ENCODE measurements at places on chromosomes 4 and X.

DNA sequence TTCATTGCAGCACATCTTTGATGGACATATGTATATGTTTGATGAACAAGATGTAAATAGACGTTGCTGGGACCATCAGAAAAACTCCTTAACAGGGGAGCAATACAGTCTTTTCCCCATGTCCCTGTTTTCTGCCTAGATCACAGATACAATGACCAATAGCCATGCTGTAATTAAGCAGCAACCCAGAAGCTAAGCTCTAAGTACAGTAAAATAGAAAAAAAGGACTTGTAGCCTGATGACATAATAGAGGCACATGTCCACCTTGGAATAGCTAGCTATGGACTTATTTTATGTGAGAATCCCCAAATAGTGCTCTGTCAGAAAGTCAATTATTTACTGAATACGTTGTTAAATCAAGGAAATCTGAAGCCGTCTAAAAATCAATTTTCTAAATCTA lies 14.9 kb downstream of the FAM13A start:
- no peak for DNase-seq

DNA sequence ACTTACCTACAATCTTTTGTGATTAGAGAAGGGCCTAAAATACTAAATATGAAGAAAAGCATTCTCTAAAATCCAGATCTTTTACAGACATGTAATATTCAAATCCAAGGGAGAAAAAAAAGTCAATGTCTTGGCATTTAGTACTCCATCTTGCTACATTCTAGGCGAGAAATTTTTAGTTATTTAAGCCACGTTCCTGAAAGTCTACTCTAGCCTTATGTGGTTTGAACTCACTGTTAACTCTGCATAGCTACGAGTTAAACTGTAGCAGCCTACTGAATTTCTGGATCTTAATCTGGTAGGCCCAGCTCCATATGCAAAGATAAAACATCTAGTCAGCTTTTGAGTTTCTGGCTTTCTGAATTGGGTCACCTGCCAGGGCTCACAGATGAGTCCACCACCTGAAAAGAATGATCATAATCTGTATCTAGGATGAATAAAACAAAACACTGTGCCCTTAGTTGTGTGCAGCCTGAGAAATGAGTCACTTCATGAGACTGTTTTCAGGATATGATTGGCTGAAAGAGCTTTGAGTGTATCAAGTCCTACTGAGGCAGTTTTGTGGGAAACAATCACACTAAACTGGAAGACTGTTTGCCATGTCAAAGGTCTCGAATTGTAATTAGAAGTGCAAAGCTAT lies 3.2 kb upstream of the NEK1 start:
- DNase-seq = no peak

- no peak for DNase-seq
These were observed 155.6 kb downstream of the GBA3 start for GRCh38 chr4:22848332-22848731.

DNA sequence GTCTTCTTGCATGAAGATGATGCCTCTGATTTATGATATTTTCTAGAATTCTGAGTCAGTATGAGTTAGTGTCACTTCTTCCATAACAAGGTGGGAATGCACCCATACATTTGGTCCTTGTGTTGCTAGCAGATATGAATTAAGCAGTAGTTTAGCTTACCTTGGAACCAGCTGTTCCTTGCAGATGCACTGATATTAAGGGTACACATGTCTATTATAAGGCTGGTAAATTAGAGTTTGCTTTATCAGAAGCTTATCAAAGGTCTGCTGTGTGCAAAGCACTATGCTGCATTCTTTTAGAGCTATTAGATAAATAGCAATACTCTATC lies 36.5 kb downstream of the AFF1 start:
- no peak for DNase-seq

- DNase-seq = no peak
These were observed 22.3 kb upstream of the EMCN start for GRCh38 chr4:100540131-100540530.

- no peak for DNase-seq
These were observed 12.4 kb upstream of the NKX1-1 start for GRCh38 chr4:1418494-1419285.

GRCh38 chrX:103756736-103757135 lies 19.9 kb upstream of the PLP1 start:
- no peak for DNase-seq

DNA sequence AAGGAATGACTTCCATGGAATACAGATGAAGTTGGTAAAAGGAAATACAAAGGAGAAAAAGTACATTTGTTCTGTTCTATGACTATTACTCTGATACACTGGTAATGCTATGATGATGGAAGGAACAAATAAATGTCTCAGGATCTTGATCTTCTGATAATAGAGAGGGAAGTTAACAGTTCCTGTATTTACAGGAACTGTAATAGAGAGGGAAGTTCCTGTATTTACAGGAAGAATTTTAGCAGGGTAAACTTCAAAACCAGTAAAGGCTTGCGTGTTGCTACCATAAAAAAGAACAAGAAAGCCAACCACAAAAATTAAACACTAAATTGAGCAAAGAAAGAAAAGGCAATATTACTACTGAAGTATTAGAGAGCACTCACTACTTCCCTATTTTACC lies 91.7 kb upstream of the HPGD start:
- peak; percentile 90 for DNase-seq

- DNase-seq = no peak
These were observed 28.3 kb upstream of the DSPP start for GRCh38 chr4:87580057-87580456.

DNA sequence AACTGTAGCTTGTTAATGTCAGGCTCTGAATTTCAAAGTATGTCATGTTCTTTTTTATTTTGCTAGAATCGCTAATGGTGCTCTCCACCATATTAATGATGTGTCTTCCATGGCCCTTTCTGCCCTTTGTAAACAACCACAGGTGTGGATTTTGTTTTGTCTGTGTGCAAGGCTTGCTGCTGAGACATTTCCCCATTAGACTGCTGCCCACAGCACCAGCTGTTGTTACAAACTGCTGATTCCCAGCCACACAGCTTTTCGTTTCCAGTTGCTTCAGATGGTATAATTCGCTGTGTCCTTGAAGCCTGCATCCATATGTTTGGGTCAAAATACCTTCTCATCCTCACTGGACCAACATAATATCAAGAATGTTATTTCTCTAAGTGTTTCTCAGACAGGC lies 32.8 kb downstream of the KCNIP4 start:
- no peak for DNase-seq

DNA sequence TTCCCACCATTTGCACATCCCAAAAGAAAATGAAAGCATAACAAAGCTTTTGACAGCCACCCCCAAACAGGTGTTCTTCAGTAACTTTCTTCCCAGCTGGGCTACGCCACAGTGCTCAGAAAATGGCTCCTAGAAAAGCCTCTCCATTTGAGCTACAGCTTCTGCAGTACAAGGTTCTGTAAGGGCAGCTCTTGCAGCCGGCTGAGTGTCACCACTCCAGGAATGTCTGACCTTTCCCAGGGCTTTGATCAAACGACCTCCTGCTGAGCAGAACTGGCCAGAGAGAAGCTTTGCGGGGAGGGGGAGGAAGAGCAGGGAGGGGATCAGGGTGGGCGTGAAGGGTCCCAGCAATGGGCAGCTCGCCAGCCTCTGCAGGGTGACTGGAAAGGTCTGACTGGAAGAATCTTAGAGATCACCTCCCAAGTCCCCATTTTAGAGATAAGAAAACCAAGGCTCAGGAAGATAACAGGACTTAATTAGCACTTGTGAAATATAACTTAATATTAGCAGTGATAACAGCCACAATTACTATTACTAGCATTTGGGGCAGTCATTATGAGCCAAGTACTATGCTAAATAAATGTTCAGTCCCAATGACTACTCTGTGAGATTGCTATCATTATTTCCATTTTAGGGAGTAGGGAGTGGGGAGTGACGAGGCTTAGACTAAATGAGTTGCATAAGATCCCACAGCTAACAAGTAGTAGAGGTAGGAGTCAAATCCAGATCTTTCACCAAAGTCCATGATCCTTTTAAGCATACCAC lies 51.1 kb downstream of the LEF1 start:
- DNase-seq = no peak

- no peak for DNase-seq
These were observed 483.1 kb downstream of the BCOR start for GRCh38 chrX:39614680-39614998.

- DNase-seq = no peak
These were observed 407.7 kb downstream of the SPRY1 start for GRCh38 chr4:123804196-123804721.

DNA sequence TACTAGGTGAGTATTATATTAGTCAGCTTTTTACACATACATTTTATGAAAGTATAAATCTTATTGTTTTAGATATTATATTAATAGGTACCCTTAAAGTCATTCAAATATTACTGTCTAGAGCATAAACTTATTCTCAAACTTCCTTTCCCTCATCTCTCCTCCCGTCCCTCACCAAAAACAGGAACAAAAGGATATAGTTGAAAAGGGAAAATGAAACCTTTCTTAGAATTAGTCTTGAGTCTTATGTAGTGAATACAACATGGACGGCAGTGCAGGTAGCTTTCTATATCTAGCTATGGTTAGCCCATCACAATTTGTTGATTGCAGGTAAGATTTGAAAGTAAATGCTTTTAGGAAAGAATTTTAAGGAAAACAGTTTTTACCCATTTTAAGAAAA lies 65.6 kb downstream of the RBPJ start:
- DNase-seq = no peak

DNA sequence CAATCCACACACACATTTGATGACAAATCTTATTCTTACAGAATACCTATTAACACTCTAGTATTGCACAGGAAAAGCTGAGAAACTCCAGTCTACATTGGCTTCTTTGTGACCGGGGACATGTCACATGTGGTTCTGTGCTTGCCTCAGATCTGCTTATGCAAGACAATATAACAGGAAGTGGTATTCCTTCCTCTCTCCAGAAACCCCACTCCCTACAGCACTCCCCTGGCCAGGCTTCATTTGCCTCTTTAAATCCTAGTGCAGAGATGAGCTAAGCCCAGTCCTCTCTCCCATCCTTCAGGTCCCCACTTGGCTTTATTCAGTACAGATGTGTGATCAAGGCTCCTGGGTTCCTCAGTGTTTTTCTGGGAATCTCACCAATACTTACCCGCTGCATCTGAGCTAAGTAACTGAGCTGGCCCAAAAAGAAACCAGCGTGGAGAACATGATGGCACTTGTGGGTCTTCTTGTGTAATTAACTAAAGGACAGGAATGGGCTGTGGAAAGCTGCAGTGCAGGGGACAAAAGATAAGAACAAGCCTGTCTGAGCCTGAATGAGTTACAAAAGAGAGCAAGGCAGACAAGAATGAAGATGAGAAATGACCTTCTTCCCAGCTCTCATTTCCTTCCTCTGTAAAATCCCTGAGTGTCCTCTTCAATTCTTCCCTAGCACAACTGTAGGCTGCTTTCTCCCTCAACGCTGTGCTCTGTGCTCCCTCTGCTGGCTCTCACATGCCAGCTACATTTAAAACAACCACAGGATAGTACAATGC lies 105.6 kb downstream of the HNRNPD start:
- peak; percentile 75 for DNase-seq

- DNase-seq = no peak
These were observed 62.1 kb upstream of the LANCL3 start for GRCh38 chrX:37509349-37509748.

GRCh38 chrX:16436348-16437188 lies 213.4 kb upstream of the S100G start:
- DNase-seq = peak; percentile 10

DNA sequence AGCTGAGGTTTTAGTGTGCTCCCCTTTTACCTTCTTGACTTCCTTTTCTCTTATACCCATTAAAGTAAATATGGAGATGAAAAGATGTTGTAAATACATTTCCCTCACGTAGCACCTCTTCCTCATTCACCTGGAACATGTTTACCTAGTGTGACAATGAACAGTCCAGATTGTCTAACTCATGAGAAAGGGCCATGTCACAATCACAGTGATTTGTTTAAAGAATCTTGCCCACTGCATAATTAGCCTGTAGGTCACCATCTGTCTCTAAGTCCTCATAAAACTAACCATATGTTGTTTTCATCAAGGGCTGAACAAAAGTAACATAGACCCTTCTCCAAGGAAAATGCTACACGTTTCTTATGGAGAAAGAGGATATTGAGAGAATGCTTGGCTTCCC lies 85.7 kb downstream of the TSPAN5 start:
- DNase-seq = no peak

DNA sequence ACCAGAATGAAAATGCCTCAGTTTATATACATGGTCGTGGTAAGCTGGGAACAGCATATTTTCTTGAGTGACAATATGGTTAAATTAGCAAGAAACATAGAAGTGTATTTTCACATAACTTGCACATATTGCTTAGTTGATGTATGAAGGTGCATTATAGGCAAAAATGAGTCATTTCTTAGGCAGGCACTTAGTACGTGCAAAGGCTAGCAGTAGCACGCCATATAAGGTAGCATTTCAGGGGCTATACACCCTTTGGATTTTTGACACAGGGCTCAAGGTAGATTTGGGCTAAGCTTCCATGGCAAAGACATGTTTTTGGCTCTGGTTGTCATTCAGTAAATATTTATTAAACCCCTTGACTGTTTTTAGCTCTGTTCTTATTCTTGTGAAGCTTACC lies 33.1 kb downstream of the PCDH7 start:
- no peak for DNase-seq

DNA sequence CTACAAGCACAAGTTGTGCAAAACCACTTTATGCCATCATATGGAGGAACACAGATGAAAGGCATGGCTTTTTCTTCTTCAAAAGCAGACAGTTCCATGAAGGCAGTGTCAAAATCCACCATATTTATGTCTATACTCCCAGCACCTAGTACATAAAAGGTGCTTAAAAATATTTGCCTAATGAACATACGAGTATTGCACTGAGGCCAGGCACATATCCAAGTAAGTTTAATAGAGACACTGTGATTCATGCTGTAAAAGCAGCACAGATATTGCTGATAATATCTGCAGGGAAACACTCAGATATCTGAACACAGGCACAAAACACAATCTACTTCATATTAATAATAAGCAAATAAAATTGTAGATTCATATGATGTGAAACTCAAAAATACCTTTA lies 48.1 kb upstream of the CXCL8 start:
- no peak for DNase-seq

GRCh38 chrX:87961471-87961870 lies 443.9 kb downstream of the KLHL4 start:
- DNase-seq = no peak

DNA sequence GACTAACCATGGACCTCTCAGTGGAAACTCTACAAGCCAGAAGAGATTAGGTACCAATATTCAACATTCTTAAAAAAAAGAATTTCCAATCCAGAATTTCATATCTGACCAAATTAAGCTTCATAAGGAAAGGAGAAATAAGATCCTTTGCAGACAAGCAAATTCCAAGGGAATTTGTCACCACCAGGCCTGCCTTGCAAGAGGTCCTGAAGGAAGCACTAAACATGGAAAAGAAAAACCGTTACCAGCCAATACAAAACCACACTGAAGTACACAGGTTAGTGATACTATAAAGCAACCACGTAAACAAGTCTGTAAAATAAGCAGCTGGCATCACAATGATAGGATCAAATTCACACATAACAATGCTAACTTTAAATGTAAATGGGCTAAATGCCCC lies 156.6 kb downstream of the FAM13A start:
- no peak for DNase-seq
